DMS153 (cell line): ENCODE measurements at places on chromosomes 2 and 18.

GRCh38 chr2:118223992-118224894 is 136.0 kb downstream of the INSIG2 start:
- no peak for DNase-seq

- DNase-seq = no peak
Measured at GRCh38 chr18:50276452-50276851, 4.9 kb downstream of the MBD1 start.

DNA sequence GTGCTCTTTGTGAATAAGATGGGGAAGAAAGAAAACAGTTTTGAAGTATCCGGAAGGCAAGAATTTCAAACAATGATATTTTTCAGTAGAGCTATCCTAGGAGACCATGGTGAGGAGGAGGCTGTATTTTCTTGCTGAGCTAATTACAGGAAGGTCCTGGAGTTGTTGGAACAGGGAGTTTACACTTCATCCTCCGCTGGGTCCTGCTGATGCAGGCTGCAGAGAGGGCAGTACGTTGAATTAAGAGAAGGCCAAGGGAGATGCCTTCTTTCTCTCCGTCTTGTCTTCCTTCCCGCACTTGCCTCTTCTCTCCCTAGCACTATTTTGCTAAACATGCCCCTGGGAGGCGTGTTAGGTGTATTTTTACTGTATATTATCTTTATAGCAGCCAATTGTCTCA is 60.0 kb upstream of the EDAR start:
- DNase-seq = no peak

- DNase-seq = no peak
Measured at GRCh38 chr2:16118611-16119590, 178.6 kb downstream of the MYCN start.

DNA sequence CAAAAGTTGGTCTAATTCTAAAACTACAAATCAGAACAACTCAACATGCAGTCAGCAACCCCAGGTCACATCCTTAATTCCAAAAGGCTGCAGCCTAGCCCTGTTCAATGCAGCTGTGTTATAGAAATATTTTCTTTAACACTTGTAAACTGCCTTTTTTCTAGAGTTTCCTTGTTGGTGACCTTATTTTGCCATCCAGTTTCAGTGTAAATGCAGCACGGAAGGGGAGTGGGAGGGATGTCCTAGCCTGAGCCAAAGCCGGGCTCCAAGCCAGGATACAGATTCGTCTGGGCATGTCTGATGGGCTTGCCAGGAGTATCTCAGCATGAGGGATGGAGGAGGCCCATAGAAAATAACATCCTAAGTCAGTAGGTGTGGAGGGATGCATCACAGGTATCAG is 17.7 kb upstream of the SP3 start:
- peak; percentile 65 for DNase-seq

GRCh38 chr18:9684881-9685614 is 23.1 kb upstream of the RAB31 start:
- DNase-seq = no peak

- DNase-seq = no peak
Measured at GRCh38 chr2:208025814-208026184, 472 bp upstream of the PLEKHM3 start.

DNA sequence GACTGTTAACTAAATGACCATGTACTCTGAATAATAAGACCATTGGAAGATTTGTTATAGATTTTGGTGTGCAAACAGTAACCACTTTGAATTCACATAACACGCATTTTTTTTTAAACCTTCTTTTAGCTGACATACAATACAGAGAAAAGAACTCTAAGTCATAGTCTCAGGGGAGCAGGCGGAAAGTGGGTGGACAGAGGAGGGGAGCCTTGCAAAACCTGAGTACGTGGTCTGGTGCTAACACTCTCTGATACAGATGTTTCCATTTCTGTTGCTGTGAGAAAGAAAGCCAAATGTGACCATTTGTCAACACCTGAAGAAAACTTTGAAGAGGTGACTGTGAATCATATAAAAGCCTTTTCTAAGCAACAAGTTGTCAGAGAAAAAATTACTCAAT is 151.8 kb upstream of the GCFC2 start:
- no peak for DNase-seq

GRCh38 chr18:42064109-42064508 is 109.1 kb downstream of the PIK3C3 start:
- DNase-seq = no peak

DNA sequence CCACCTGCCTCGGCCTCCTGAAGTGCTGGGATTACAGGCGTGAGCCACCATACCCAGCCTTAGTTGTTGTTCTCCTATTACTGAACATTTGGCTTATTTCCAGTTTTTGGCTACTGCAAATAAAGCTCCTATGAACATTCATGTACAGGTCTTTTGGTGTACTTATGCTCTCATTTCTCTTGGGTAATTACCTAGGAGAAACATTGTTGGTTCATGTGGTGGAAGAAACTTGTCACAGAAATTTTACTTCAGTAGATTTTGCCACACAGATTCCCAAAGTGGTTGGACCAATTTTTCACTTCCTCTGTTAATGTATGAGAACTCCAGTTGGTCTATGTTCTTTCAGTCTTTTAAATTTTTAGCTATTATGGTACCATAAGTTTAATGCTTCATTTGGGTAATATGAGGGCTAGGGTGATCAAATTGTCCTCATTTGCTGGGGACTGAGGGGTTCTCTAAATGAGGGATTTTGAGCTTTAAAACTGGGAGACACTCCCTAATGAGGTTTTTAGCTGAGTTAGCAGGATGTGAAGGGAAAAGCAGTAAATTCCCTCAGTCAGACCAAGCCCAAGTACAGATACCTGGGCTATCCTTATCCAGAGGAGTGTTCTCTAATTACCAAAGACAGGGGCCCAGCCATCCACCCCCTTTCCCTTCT is 33.9 kb downstream of the MTA3 start:
- peak; percentile 50 for DNase-seq

GRCh38 chr2:59734743-59735142 is 818.7 kb downstream of the BCL11A start:
- peak; percentile 61 for DNase-seq

DNA sequence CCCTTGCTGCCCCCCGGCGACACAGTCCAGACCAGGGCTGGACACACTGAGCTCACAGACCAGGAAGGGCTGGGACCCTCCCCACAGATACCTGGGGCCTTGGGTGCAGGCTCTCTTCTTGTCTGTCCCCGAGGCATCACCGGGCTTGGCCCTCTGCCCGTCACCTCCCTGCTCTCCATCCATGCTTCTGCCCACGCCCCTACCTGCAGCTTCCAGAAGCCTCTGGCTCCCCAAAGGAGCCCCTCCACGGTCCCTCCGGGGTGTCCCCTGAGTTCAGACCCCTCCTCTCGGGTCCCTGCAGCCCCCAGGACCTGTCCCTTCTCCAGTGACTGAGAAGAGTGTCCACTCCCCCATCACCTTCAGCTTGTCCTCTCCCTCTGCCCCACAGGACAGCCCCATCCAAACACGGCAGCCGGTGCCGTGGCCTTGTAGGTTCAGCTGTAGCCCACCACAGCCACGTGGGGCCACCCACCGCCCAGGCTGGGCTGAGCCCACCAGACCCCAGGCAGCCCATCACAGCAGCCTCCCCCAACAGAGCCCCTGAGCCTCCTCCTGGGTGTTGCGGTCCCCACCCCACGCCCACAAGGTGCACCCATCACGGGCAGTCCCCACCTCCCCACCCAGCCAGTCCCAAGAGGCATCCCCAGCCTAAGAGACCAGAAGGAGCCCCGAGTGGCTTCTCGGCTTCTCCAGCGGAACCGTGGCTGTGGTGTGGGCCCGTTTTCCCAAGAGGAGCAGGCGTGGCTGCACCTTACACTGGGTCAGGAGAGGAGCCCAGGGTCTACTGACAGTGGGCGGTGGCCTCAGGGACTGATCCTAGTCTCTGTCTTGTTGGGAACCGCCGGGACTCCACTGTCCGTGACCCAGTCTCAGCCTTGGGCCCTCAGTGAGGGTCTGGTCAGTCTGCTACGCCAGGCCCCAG is 53.1 kb downstream of the RAMP1 start:
- DNase-seq = no peak

DNA sequence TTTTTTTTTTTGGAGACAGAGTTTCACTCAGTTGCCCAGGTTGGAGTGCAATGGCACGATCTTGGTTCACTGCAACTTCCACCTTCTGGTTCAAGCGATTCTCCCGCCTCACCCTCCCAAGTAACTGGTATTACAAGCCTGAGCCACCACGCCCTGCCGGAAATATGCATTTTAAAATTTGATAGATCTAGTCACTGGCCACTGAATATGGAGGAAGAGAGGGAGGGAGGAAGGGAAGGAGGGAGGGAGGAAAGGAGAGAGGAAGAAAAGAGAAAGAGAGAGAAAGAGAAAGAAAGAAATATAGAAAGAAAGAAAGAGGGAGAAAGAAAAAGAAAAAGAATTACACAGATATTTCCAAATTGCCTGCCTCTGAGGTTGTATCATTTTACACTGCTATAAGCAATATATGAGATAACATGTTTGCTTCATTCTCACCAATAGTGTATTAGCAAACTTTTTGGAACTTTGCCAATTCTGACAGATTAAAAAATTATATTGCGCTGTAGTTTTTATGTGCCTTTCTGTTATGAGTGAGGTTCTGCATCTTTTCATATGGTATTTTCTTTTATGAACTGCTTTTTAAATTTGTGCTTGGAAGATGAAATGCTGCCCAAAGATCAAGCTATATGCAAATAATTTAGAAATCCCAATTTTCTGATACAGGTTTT is 161.2 kb upstream of the MAP3K20 start:
- no peak for DNase-seq

DNA sequence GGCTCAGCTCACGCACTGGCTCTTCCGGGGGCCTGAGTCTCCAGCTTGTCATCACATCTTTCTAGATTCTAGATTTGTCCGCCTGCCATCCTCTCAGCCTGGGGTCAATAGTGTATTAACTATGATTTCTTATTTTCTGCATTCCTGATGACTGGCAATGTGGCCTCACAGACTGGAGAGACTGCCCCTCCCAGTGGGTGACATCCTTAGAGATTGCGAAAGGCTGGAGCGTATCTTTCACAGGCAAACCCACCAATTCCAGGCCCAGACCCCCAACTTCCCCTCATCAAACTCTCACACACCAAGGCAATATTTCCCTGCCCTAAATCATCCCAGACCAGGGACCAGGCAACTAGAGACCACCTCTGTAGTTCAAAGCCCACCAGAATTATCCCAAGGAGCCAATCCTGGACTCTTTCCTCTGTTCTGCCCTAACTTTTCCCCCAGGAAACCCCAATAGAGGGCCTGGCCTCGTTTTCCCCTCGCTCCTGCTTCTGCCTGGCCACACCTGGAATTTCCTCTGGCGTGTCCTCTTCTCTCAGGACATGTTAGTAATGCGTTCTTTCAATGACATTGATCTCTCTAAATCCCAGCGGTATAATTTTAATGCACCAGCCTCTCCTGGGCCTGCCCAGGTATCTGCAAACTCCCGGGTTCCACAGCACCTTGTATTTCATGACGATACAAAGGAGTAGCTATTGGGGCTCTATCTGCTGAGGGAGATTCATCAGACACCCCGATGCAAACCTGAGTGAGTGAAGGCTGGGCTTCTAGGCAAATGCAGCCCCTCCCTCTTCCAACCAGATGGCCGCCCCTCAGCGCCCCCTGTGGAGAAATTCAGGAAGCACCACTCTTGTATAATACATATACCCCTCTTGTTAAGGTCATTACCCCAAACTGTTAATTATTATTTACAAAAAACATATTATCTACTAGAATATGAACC is 2.4 kb upstream of the KCNF1 start:
- DNase-seq = peak; percentile 67

DNA sequence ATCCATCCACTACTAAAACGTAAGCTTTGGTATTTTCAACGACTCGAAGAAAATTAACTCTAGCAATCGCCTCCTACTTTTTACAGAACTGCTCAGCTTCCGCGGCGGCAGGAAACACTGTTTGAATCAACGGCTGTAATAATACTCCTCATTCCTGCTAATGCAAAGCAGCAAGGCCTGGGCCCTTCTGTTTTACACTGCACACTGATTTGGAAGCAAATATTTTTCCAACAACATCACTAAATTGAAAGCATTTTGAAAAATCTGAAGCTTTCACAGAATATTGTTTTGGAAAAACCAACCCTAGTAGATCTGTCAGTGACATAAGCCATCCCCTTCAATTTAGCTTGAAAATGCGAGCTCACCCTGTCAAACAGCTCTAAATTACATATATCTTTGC is 261.2 kb downstream of the TXNL1 start:
- no peak for DNase-seq

DNA sequence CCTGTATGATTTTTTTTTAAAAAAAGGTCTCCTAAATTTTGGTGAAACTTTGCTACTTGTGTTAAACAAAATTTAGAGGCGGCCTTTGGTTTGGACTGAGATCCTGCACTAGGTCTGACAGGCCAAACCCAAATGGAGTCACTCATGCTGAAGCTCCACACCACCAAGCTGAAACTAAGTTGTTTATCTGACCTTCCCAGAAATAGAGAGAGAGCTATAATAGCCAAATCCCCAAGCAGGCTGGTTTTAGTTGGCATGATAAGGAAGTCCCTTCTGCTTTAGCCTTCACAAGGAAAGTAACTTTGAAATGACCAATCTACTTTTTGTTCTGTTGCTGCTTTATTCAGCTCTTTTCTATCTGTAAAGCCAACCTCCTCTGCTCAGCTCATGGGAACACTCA is 17.1 kb upstream of the THUMPD2 start:
- DNase-seq = no peak

GRCh38 chr2:23419171-23420090 is 34.5 kb downstream of the KLHL29 start:
- DNase-seq = no peak

DNA sequence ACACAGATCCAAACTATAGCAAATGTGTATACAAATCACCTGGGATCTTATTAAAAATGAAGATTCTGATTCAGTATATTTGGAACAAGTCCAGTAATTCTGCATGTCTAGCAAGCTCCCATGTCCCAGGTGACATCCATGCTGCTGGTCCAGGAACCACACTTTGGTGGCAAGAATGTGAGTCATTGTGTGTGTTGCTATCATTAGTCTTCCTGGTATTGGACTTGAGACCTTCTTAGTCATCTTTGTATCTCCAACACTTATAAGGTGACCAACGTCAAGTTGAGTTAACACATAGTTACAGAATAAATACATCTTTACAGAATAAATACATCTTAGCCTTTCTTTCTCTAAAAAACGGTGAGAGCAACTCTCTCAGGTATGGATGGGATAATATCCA is 107.9 kb upstream of the NDUFV2 start:
- no peak for DNase-seq

GRCh38 chr2:205245001-205245400 is 437.3 kb upstream of the NRP2 start:
- DNase-seq = no peak

DNA sequence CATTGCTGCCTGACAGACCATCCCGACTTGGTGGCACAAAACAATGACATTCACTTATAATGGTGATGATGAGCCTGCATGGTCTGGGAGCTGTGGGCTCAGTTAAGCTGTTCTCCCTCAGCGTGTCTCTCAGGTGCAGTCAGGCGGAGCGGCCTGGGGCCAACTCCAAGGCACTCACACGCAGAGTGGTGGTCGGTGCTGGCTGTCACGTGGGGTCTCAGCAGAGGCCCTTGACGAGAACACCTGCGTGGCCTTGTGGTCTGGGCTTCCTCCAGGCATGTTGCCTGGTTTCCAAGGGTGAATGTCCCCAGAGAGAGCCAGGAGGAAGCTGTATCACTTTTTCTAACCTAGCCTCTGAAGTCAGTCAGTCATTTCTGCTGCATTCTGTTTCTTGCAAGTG is 29.8 kb downstream of the ARMC9 start:
- no peak for DNase-seq

GRCh38 chr2:19250906-19251305 is 107.5 kb downstream of the OSR1 start:
- DNase-seq = no peak
